ENCODE measurements at places on chromosomes 1 and 21.

DNA sequence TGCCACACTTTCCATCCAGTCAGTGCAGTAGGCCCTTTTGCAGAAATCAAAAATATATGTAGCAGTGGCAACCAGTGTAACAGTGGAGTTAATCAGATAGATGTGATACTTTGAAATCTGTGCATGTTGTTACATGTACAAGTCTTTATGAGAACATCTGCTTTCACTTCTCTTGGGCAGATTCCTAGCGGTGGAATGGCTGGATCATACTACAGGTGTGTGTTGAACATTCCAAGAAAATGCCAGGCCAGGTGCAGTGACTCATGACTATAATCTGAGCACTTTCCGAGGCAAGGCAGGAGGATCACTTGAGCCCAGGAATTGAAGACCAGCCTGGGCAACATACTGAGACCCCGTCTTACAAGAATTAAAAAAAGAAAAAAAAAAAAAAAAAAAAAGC, 55.3 kb downstream of the GNB1 start:
- DNase-seq: no peak

- DNase-seq: no peak
These were observed 209.2 kb upstream of the ESRRG start for GRCh38 chr1:216932424-216932823.

GRCh38 chr1:204361341-204361771, 1.6 kb upstream of the PLEKHA6 start:
- no peak for DNase-seq

GRCh38 chr1:31444725-31445448, 31.9 kb downstream of the SERINC2 start:
- no peak for DNase-seq

GRCh38 chr1:171188388-171189266, 3.5 kb downstream of the FMO2 start:
- DNase-seq: no peak

GRCh38 chr1:198657550-198658064, 18.8 kb downstream of the PTPRC start:
- no peak for DNase-seq

GRCh38 chr1:54125386-54126070, 27.3 kb downstream of the CDCP2 start:
- no peak for DNase-seq

DNA sequence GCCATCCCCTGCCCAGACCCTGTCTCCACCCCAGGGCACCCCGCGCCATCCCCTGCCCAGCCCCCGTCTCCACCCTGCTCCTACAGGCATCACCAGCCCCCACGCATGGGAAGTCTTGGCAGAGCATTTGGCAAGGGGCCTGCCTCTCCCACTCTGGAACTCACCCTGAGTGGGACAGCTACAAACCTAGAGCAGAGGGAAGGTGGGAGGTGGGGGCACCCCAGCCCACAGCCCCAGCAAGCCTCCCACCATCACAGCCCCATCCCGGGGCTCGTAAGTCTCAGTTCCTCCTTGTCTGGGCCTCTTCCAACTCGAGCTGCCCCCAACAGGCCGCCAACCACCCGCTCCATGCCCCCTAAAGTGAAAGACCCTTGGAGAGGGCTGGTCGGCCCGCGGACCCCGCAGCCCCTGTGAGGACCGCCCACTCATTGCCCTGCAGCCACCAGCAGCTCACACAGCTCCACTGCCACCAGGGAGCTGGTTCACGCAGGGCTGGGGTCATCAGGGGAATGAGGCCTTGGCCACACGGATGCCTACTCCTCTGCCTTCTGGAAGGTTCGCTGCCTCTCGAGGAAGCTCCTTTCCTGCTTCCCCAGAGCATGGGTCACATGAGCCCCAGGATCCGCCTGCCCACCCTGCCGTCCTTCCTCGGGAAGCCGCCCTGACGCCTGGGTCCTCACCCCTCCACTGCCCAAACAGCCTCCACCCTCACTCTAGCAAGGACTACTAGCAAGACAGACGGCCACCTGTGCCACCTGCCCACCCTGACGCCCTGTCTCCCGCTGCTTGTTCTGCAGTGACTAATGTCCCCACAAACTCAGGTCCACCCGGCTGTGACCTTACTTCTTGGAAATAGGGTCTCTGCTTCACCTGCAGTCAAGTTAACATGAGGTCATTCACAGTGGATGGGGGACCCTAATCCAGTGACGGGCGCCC, 14.4 kb downstream of the MEGF6 start:
- DNase-seq: no peak

GRCh38 chr1:212609701-212610574, 1.4 kb downstream of the ATF3 start:
- DNase-seq: no peak

GRCh38 chr21:32306021-32306780, 7.5 kb downstream of the MRAP start:
- peak; percentile 54 for DNase-seq

GRCh38 chr21:41477641-41478318, 30.2 kb downstream of the TMPRSS2 start:
- no peak for DNase-seq

DNA sequence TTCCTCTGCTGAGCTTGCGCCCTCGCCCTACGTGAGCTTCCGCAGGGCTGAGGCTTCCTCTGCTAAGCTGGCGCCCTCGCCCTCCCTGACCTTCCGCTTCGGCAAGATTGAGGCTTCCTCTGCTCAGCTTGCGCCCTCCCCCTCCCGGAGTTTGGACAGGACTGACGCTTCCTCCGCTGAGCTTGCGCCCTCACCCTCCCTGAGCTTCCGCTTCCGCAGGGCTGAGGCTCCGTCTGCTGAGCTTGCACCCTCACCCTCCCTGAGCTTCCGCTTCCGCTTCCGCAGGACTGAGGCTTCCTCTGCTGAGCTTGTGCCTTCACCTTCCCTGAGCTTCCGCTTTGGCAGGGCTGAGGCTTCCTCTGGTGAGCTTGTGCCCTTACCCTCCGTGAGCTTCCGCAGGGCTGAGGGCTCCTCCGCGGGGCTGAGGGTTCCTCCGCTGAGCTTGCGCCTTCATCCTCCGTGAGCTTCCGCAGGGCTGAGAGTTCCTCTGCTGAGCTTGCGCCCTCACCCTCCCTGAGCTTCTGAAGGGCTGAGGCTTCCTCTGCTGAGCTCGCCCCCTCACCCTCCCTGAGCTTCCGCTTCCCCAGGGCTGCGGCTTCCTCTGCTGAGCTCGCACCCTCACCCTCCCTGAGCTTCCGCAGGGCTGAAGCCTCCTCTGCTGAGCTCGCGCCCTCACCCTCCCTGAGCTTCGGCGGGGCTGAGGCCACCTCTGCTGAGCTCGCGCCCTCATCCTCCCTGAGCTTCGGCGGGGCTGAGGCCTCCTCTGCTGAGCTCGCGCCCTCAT, 753.6 kb upstream of the TPTE start:
- DNase-seq: no peak

GRCh38 chr1:185398599-185398998, 81.6 kb upstream of the IVNS1ABP start:
- DNase-seq: no peak

- peak; percentile 88 for DNase-seq
These were observed 774 bp upstream of the DYRK1A start for GRCh38 chr21:37365517-37366481.

- DNase-seq: no peak
These were observed 176.6 kb downstream of the VPS13D start for GRCh38 chr1:12406211-12407021.

- no peak for DNase-seq
These were observed 2.0 kb downstream of the HUNK start for GRCh38 chr21:31874812-31875212.

- peak; percentile 52 for DNase-seq
These were observed 172.4 kb downstream of the CLIC6 start for GRCh38 chr21:34841154-34841553.

DNA sequence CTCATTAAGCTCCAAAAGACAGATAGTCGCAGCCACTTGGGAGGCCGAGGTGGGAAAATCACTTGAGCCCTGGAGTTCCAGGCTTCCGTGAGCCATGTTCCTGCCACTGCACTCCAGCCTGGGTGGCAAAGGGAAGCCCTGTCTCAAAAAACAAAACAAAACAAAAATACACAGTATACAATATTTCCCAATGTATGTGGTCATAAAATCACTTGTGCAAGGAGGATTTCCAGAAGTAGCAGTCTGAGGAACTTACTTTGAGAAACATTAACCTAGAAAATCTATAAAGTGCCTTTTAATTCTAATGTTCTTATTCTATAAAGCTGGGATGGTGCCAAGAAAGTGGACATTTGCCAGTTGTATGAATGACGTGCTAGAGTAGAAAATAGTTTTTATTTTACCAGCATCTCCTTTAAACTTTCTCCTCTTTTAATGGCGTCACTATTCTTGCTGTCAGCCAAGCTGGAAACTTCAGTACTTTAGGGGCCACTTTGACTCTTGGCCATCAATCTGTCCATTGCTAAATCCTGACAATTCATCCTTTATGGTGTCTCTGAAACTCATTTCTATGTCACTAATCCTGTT, 22.5 kb downstream of the FAM177B start:
- DNase-seq: no peak

DNA sequence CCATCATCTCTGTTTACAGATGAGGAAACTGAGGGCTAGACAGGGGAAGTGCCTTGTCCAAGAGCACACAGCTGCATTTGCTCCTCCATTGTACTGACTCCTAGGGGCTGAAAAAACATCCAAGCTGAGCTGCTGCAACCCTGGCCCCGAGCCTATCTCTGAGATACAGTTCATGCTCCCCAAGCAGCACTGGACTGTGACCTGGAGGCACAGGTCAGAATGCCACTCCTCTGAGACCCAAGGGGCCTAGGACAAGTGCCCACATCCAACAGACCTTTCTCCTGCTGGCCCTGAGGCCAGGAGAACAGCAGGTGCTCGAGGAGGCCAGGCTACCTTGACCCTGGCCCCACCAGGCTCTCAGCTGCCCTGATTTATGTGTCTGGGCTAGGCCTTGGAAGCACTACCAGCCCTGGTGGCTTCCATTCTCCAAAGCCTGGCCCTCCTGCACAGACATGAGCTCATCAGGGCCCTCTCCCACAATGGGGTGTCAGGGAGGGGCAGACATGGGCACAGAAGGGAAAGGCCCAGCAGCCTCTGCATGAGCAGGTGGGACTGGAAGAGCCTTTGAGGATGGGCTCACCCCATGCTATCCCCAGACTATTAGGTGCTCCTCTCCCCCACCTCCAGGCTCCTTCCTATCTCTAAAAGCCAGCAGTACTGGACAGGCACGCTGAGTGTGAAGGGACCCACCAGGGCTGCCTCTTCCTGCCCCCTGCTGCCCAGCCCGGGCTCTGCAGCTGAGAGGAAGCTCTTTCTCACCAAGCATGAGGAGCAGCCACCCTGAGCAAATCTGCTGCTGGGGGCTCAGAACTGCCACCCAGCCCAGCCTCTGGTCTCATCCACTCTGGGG, 18.8 kb downstream of the ADGRB2 start:
- DNase-seq: peak; percentile 77

Measured in activated CD8-positive, alpha-beta memory T cell treated with anti-CD3 and anti-CD28 coated beads for 24 hours (primary cell).